ENCODE measurements at places on chromosomes 12 and 14. TPM values are rescaled to one million over a fixed set of nuclear protein-coding genes. Genes with fewer than 3 reads are reported as not detected.

Gene DNAH10
- total RNA-seq, result 0.08 TPM

- DNase-seq, result no peak
Observed at GRCh38 chr12:75779891-75780496, 251.6 kb downstream of the PHLDA1 start.

- DNase-seq, result no peak
Observed at GRCh38 chr14:92964124-92965109, 41.5 kb downstream of the CHGA start.

DNA sequence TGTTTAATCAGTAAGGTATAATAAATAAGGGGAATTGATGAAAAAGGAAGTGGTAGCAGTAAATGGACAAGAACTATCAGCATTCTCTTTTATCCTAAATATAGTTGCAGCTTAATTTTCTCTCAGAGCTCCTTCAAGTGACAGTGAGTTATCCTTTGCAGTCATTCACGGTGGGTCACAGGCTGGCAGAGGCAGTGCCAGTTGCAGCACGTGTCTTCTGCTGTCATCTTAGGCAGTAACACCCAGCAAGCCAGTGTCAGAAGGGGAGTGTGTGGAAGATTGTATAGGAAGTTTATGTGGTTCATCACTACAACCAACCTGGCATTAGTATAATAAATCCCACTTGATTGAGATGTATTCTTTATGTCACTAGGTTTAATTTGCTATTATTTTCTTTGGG, 170.0 kb downstream of the CCDC91 start:
- DNase-seq, result no peak

DNA sequence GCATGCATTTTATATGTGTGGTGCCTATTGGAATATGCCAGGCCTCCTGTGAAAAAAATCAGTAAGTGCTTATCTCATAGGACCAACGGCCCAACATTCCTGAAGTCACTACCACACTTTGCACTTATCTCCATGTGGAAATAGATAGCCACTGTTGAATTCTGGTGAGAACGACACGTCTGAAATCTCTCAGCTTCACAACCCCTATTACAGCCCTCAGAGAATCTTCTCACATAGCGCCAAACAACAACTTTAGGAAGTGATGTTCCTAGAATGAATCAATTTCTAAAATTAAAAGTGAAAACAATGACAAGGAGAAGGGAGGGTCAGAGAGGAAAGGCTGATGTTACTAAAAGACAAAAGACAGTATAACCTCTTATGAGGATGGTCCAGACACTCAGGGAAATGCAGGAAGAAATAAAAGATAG, 270.8 kb upstream of the BTG1 start:
- DNase-seq, result no peak

DNA sequence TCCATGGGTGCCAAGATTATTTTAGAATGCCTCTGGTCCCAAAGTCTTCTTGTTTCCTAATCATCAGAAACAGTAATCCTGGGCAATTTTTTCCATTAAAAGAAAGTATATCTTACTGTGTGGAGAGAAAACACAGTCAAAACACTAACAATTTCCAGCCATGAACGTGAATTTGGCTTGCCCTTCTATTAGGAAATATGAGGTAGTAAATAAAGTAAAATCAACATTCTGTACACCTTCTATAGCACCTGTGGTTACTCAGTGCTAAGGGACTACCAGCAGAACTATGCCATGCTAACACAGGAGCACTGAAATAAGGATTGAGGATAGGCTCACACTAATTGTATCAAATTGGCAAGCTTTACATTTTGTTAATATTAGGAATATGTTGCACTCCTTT, 60.1 kb downstream of the NTN4 start:
- no peak for DNase-seq

DNA sequence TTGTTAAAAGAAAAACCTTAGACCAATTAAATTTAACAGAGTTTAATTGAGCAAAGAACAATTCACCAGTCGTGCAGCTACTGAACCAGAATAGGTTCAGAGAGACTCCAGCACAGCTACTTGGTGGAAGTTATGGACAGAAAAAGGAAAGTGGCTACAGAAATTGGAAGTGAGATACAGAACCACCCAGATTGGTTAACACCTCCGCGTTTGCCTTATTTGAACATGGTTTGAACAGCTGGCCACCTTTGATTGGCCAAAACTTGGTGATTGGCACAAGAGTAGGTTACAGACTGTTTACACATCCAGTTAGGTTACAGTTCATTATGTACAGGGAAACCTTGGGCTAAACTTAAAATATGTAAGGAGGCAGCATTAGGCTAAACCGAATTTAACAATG, 54.9 kb downstream of the SRGAP1 start:
- no peak for DNase-seq

DNA sequence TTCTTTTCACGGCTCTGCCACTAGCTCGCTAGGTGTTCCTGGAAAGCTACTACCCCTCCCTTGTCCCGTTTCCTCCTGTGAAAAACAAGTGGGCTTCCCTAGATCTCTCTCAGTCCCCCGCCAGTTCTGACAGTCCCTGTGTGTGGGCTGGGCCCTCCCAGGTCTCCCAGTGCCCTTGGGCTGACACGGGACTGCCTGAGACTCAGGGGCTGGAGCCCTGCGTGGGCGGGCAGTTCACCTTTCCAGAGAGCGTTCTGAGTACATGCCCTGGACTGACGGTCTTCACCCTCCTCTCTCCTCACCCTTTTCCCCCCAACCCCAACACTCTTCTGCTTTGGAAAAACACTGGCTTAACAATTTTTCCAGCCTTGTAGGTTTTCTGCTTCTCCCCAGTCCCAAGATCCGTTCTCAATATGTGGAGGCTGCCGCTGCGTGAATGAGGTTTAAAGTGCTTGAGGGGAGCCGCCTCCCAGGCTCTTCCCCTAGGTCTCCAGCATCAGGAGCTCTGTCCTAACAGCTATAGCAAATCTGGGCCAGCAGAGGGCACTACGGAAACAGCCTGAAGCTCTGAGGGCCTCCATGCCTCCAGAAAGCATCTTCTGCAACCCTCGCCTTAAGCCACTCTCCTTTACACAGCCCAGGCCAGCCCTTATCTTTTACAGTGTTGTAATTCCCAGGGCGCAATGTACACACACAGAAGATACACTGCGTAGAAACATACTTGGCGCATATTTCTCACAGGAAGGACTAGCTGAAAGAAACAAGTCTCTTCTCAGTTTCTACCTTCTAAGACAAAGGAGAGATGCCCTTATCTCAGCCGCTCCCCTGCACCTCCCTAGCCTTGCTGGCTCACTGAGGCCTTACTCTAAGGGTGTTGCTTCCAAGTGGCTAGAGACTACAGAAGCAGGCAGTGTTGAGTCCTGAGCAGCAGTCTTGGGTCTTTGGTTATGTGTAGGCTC, 10.4 kb upstream of the DCD start:
- no peak for DNase-seq

Gene SMAGP
- total RNA-seq, result 1.9 TPM

GRCh38 chr14:72554994-72555608, 338.8 kb downstream of the DPF3 start:
- no peak for DNase-seq

GRCh38 chr12:116515684-116516083, 43.5 kb upstream of the MAP1LC3B2 start:
- DNase-seq, result no peak

- no peak for DNase-seq
Observed at GRCh38 chr14:92501891-92502351, 11.7 kb upstream of the RIN3 start.

GRCh38 chr12:109126784-109127183, 10.4 kb downstream of the ACACB start:
- DNase-seq, result no peak

GRCh38 chr14:26138764-26139445, 458.9 kb downstream of the NOVA1 start:
- no peak for DNase-seq

Gene RNASE2
- not detected for total RNA-seq

Gene RD3L
- total RNA-seq, result not detected

Gene POTEM
- total RNA-seq, result not detected

Gene OTOGL
- total RNA-seq, result not detected

Measured in T-helper 17 cell (primary cell).